ENCODE measurements at places on chromosomes 4 and X. TPM values are rescaled to one million over a fixed set of nuclear protein-coding genes. Genes with fewer than 3 reads are reported as not detected.

DNA sequence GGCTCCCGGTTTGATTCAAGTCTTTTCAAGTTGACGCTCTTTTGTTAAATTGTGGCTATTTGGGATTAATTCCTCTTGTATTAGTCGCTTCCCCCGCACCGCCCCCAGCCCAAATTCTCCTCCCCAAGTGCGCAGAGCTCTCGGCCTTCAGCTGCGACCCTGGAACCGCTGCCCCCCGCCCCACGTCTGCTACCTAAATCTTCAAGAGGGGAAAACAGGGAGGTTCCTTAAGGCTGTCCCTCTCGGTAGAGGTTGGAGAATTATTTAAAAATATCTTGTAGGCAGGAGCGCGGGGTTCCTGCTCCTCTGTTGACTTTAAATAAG, 860 bp upstream of the RPS6KA3 start:
- DNase-seq = no peak

- no peak for DNase-seq
Measured at GRCh38 chr4:20137176-20137575, 114.5 kb upstream of the SLIT2 start.

GRCh38 chr4:155322782-155323181, 54.0 kb downstream of the MAP9 start:
- DNase-seq = no peak

GRCh38 chrX:46693149-46693548, 65.8 kb downstream of the SLC9A7 start:
- DNase-seq = no peak

The HSFX4 gene
- not detected for polyA plus RNA-seq

The PPP1R3F gene
- polyA plus RNA-seq = 9.0 TPM
